ENCODE measurements at places on chromosomes 1 and 21.

- no peak for DNase-seq
Measured at GRCh38 chr1:178776553-178776952, 51.5 kb downstream of the RALGPS2 start.

- no peak for DNase-seq
Measured at GRCh38 chr1:152036267-152037216, at the start of gene S100A11. Gene S100A11, minus strand, starts transcription at chr1:152037004. Its CDS starts 89 bp downstream, at chr1:152036915.

DNA sequence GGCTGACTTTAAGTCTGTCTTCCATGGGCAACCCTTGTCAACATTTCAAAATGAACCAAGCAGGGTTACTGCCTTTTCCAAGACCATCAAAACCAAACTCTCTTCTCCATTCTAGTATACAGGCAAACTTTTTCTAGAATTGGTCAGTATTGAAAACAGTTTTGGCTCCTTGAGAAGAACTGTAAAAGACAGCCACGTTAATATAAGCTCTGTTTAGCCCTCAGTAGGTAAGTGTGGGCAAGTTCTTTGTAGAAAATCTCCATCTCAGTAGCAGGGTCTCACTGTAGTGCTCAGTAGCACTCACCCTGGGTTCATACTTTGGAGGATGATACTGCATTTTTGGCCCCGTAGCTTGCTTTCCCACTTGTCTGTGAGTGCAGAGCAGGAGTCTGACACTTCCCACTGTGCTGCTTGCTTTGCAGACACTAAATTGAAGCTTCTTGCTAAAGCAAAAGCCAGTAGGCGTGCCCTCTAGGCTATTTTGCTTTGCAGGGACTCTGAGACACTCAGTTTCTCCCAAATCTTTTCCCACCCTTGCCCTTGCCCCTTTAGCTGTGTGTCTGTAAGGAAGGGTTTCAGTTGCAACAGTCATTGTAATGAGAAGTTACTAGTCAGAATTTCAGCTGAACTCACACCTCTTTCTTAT is 34.3 kb upstream of the CACYBP start:
- DNase-seq: no peak

GRCh38 chr1:87940421-87940820 is 611.7 kb downstream of the LMO4 start:
- DNase-seq: no peak

DNA sequence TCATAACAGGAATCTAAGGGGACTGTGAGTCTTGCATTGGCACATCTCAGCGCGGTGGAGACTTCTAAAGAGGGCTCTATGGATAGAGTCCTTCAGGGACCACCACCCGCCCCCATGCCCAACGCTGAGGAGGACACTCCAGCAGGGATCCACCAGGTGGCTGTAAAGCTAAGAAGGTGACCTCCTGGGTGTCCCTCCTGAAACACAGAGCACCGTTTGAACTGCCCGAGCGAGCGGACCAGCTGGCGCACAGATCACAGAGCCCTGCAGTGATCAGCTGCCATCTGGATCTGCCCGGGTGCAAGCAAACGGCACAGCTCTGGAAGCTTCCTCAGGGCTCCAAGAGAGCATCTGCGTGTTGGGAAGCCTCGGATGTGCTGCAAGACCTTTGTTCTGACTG is 51.3 kb upstream of the LYST start:
- DNase-seq: no peak

- DNase-seq: no peak
Measured at GRCh38 chr1:109931189-109931731, 20.6 kb downstream of the CSF1 start.

- DNase-seq: no peak
Measured at GRCh38 chr1:116133696-116134475, 22.7 kb downstream of the MAB21L3 start.

GRCh38 chr21:32940079-32941014 is 85.4 kb upstream of the OLIG2 start:
- DNase-seq: peak; percentile 11

- no peak for DNase-seq
Measured at GRCh38 chr1:70496181-70496580, 85.1 kb downstream of the CTH start.

DNA sequence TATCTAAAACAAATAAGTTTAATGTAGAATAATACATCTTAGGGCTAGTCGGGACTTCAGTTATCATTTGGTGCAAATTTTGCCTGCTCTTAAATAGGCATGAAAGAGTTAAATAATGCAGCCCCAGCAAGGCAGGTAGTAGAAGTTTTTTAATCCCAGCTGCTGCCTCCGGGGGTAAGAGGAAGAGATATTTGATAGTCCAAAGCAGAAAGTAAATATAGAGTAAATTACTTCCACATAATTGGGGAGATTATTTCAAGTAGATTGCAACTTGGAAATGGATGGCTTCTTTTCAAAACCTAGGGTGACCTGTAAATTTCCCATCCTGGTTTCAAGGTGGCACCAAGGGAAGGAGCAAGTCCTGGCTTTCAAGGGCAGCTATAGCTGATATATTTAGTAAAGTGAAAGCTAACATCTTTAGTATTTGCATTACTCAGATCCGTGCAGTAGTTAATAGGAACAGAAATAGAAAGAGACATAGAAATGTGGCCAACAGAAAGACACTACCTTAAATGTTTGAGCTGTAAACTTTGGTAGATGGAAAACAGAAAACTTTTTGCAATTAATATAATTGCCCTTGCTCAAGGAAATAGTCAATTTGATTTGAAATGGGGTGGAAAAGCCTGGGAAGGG is 109.1 kb downstream of the LMO4 start:
- no peak for DNase-seq

- DNase-seq: no peak
Measured at GRCh38 chr21:39281853-39282252, 31.6 kb downstream of the BRWD1 start.

- peak; percentile 38 for DNase-seq
Measured at GRCh38 chr1:173332026-173332425, 124.9 kb upstream of the TNFSF4 start.

DNA sequence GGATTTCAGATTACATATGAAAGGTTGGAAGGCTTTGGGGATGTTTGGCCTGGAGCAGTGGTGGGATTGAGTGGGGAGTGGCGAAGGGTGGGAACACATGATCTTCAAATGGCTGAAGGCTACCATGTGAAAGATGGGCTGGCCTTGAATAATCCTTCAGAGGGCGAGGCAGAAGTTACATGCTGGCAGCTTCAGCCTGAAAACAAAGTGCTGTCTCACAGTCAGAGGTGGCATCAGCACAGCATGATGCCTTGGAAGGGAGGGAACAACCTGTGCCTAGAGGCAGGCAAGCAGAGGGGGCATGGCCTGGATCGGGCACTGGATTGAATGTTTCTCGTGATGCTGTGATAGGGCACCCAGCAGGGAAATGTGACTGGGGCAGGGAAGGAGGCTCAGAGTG is 130.8 kb downstream of the BEND5 start:
- DNase-seq: no peak

GRCh38 chr1:191578281-191578680 is 580.0 kb upstream of the RGS18 start:
- no peak for DNase-seq

GRCh38 chr1:199221371-199222150 is 582.7 kb downstream of the PTPRC start:
- DNase-seq: no peak

DNA sequence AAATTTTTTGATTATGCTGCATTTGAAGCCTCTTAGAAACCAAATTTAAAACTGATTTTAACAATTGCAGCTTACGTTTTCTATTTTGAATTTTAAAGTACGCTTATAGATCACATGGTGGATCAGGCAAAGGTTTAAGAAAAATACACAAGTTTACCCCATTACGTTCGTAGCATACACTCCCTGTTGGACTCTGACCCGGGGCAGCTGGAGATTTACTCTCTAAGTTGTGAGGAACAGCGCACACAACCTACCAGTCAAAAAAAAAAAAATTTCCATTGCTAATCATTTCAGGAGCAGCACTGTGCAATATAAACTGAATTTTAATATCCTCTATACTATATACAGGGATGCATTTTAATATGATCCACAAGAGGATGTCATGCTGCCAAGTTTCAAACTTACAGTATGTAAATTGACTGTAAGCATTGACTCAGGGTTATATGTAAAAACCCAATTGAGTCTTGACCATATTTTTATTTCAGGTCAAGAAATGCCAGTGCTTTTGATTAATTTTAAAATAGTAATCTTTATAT is 20.4 kb downstream of the CSDE1 start:
- no peak for DNase-seq

DNA sequence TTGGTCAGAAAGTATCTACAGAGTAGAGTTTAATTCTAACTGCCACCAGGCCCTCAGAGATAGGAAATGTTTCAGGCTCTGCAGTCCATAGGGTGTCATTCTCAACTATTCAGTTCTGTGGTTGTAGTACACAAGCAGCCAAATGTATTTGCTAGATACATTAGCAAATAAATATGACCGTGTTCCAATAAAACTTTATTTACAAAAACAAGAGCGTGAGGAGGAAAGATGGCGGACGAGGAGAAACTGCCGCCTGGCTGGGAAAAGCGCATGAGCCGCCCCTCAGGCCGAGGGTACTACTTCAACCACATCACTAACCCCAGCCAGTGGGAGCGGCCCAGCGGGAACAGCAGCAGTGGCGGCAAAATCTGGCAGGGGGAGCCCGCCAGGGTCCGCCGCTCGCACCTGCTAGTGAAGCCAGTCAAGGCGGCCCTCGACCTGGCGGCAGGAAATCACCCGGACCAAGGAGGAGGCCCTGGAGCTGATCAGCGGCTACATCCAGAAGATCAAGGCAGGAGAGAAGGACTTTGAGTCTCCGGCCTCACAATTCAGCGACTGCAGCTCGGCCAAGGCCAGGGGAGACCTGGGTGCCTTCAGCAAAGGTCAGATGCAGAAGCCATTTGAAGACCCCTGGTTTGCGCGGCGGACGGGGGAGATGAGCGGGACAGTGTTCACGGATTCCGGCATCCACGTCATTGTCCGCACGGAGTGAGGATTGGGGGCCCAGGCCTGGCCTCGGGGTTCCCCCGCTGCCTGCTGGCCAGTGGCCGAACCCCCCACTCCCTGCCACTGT is 286.1 kb downstream of the LRRC40 start:
- DNase-seq: no peak

GRCh38 chr1:168466092-168466713 is 77.6 kb downstream of the XCL2 start:
- DNase-seq: no peak

GRCh38 chr1:14809191-14809981 is 210.9 kb downstream of the KAZN start:
- DNase-seq: no peak

DNA sequence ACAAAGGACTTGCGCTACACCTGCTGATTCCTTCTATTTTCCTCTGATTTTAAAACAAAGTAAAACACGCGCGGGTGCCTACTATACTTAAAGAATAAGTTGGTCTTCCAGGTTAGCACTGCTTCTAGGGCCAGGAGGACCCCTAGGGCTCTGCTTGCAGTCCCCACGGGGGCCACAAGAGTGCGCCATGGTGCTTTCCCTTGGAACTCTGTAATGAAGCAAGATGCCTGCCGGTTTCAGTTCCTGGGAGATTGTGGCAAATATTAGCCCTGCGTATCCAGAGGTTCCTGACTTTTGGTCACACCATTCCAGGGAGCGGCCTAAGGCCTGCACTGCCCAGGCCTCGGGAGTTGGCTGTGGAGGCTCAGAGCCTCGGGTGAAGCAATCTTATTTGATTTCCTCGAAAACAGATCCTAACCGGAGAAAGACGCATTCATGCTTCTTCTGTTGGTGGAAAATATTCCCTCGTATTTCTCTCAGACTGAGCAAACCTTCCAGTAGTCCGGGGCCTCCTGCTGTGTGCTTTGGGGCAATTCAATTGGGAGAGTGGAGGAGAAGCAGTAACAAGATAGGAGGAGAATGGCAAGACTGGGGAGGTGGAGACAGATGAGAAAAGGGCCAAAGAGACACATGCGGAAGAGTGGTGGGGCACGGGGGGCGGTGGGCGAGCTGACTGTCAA is 25.3 kb downstream of the ADAM30 start:
- no peak for DNase-seq

- DNase-seq: no peak
Measured at GRCh38 chr1:152143150-152143887, 15.7 kb downstream of the RPTN start.

- DNase-seq: no peak
Measured at GRCh38 chr1:185512442-185512841, 195.4 kb upstream of the IVNS1ABP start.

- no peak for DNase-seq
Measured at GRCh38 chr1:34867415-34867814, 7.9 kb upstream of the SMIM12 start.

DNA sequence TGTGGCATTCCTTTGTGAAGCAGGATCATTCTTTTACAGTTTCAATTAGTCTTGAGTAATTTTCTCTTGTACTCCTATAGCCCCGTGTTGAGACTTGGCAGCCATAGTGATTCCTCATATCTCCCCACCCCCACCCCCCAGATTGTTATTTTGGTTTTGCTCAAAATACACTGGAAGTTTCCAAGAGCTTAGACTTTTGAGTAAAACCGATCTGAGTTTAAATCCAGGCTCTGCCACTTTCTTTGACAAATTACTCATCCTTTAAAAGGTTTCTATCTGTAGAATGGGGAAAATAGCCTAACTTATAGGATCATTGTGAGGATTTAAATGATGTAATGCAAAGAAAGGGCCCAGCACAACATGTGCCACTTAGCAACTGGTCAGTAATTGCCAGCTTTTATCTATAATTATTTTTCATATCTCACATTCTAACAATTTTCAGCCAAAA is 53.1 kb upstream of the RC3H1 start:
- DNase-seq: no peak

- DNase-seq: no peak
Measured at GRCh38 chr1:156668801-156669637, 8.2 kb downstream of the NES start.

DNA sequence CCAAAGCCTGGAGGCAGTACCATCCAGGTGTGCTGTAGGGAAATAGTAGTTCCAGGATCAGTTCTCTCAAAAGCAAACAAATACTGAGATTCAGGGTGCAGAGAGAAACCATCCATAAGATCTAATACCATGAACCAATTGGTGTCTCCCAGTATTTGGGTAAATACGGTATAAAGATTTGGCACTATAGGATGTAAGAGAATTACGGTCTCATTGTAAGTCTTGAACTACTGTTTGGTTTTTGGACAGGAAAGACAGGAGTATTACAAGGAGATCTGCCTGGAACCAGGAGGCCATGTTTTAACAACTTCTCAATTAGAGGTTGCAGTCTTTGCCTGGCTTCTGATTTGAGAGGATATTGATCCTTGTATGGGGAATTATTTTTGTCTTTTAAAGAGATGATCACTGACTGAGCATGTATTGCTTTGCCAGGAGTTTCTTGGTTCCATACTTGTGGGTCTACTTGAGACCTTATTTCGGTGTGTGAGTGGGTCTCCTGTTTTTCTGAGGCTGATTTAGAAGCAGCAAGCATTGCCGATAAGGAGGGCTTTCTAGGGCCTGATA is 10.2 kb downstream of the AADACL4 start:
- DNase-seq: no peak

Data from non-pigmented ciliary epithelial cell (primary cell).